ENCODE measurements at places on chromosomes 7 and 10.
A peak's percentile ranks its signal among the peaks of the same experiment; 100 is the strongest.

DNA sequence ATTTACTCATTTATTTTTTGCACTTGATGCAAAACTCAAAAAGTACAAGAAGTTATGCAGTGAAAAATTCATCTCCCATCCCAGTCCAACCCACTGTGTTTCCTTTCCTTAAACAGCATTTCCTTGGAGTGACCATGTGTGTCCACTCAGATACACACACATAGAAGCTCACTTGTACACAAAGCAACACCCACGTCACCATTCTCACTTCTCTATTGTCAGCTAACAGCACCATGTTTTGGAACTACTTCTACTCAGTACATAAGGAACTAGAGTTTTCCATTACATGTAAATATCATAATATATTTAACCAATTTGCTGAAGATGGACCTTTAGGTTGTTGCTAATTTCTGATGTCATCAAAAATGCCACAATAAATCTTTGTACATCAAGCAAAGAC, 167.6 kb downstream of the GRID1 start:
- DNase-seq, result no peak

GRCh38 chr10:47415520-47416304, 31.6 kb upstream of the ZNF488 start:
- DNase-seq, result no peak

DNA sequence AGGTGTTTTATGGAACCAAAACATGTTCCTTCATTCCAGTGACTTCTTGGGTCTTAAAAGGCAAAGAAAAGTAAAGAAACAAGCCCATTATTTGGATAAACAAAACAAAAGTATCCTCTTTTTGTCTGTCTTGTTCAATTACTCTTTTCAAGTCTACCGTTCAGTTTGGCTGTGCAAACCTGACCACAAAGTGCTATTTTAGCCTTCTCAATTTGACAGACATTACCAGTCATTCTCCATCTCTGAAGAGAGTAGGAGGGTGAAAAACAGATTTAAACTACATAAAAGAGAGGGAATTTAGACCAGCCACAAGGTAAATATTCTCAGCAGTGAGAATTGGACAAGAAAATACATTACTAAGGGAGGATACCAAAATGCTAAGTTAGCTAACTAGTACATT, 145.2 kb downstream of the GRM3 start:
- no peak for DNase-seq

DNA sequence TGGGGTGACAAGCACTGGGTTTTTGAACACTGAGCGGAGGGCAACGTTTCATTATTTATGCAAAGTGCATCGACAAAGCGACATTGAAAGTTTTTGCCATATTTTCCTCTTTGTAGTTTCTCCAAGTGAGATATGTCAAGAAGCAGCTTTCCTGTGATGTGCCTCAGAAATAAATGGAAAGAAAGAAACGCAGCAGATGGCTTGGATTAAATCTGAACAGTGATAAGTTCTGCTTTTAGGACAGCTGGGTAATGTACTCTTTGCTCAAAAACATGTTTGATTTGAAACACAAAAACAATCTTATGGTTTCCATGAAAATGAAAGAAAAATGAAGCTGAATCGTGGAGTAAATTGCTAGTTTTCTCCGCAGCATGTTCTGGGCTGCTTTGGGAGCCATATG, 166.3 kb downstream of the PTPRN2 start:
- no peak for DNase-seq

GRCh38 chr10:30247704-30248103, 101.4 kb downstream of the MTPAP start:
- no peak for DNase-seq

DNA sequence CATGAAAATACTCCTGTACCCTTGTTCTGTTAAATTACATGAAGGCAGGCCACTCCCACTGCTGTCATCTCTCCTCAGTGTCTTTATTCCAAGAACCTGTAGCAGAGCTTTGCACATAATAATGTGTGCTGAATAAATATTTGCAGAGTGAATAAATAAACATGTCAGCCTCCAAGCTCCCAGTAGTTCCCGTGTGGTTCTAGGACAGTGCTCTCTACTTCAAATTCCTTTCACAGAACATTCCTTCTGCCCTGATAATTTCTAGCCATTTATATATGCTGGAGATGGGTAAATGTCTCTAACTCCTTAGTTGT, 20.3 kb upstream of the HYAL4 start:
- DNase-seq, result no peak

DNA sequence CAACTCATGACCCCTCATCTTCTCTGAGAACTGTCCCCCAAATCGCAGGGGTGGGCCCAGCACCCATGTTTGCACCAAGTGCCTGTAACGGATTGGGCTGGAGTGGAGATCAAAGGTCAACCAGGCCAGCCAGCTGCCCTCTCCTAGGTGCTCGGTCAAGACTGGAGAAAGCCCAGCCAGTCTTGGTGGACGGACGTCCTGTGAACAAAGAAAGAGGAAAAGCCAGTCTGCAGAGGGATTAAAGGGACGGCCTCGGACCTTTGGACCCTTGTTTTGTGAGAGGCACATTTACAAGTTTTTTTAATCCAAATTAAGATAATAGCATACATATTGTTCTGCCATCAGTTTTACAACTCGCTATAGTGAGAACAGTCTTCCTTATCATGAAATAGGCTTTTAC, 31.7 kb upstream of the GALNTL5 start:
- no peak for DNase-seq

DNA sequence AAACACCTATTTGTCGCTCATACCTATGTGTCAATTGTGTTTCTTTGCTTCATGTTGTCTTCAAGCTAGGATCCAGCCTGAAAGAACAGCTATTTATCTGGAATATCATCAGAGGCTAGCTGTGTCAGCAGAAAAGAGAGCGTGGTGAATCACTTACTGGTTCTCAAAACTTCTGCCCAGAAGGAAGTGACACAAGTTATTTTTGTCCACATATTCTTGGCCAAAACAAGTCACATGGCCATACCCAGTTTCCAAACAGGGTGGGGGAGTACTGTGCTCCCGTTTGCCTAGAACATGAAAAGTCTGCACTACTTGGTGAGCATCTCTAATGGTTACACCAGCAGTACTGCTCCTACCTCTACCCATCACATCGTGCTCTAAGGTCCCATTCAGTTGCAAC, 160.9 kb upstream of the CSTF2T start:
- DNase-seq, result peak; percentile 74

All from fibroblast of pulmonary artery (primary cell).